ENCODE measurements at places on chromosomes 4 and X. TPM values are rescaled to one million over a fixed set of nuclear protein-coding genes. Genes with fewer than 3 reads are reported as not detected.

The PRR32 gene
- not detected for polyA plus RNA-seq

The CTAG1B gene
- not detected for polyA plus RNA-seq

The IL21 gene
- not detected for polyA plus RNA-seq

The NFKB1 gene
- 10.3 TPM for polyA plus RNA-seq

The ETDB gene
- not detected for polyA plus RNA-seq

The SLC9B1 gene
- polyA plus RNA-seq: 0.32 TPM
